ENCODE measurements at places on chromosomes 1 and 21. TPM values are rescaled to one million over a fixed set of nuclear protein-coding genes. Genes with fewer than 3 reads are reported as not detected.

EXO5 gene
- total RNA-seq: 12.0 TPM

TCHHL1 gene
- not detected for total RNA-seq

FAM163A gene
- total RNA-seq: not detected

TP73 gene
- total RNA-seq: not detected

SAMD13 gene
- 0.97 TPM for total RNA-seq

CFHR2 gene
- total RNA-seq: not detected

PAPPA2 gene
- total RNA-seq: 2.1 TPM

DMBX1 gene
- total RNA-seq: not detected

MIXL1 gene
- total RNA-seq: not detected

All from articular chondrocyte of knee joint (primary cell).